ENCODE measurements at places on chromosomes 12 and 14.

DNA sequence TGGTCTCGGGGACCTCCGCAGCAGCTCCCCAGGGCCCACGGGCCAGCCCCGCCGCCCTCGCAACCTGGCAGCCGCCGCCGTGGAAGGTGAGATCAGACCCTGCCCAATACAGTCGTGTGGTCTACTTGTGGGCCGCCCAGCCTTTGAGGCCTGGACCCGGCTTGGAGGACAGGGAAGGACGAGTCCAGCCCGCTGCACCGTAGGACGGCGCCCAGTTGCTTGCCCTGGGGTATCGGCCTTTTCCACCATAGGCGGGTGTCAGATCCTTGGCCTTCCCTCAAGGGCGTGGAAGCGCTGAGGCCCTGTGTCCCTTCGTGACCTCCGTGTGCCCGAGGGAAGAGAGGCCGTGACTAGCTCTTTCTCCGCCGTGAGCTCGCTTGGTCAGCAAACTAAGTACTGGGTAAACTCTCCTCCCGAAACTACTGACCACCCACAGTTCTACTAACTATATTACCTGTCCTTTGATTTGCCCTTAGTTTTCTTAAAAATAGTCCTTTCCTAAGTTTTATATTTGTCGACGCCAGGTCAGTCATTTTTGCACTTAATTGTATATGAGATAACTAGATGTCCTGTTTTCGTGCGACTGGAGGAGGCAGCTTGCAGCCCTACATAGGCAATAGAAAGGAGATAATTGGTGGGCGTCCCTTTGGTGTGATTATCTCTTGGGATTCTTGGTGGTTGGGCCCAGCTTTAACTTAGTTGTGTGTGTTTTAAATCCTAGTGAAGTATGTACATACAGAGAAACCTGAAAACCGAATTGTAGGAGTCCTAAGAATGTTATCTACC lies 757 bp downstream of the SLC25A3 start:
- peak; percentile 21 for DNase-seq

GRCh38 chr12:92721130-92721529 lies 18.3 kb downstream of the PLEKHG7 start:
- DNase-seq: no peak

GRCh38 chr14:71508901-71509300 lies 423.3 kb upstream of the RGS6 start:
- no peak for DNase-seq

DNA sequence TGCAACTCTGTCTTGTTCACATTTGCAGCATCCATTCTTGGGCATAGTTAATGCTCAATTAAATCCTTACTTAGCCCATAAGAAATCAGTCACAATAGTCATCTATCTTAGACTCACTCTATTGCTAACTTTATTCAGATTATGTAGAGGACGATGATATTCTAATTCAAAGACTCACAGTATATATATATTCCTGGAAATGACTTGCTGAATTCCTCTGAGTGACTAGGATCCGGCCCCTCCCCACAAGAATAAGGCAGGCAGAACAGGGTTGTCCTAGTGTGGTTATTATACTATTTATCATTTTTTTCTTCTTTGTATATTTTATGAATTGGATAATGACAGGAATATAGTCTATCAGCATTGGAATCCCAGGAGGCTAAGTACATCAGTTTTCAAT lies 275.1 kb downstream of the TMTC2 start:
- no peak for DNase-seq

DNA sequence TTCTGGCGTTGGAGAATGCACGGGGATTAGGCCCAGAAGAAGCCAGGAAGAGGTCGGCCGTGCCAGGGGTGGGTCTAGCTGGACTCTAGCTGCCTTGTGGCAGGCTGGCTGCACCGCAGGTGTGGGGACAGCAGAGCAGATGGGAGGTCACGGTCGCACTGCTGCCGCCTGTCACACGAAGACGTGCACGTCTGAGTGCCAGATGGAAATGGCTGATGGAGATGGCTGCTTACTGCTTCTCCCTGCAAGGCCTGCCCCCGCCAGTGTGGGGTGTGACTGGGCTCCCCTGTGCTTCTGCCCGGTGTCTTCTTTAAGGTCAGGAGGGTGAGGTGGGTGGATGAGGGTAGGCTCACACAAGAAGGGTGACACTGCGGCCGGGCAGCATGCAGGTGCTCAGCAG lies 79.0 kb downstream of the MOK start:
- no peak for DNase-seq

- DNase-seq: no peak
Measured at GRCh38 chr12:80472911-80473500, 29.0 kb downstream of the PTPRQ start.

GRCh38 chr12:56521590-56522371 lies at the start of gene RBMS2:
TSS of gene RBMS2 (plus strand) at chr12:56521820. CDS start at chr12:56522024, 204 bp downstream.
- DNase-seq: peak; percentile 39

DNA sequence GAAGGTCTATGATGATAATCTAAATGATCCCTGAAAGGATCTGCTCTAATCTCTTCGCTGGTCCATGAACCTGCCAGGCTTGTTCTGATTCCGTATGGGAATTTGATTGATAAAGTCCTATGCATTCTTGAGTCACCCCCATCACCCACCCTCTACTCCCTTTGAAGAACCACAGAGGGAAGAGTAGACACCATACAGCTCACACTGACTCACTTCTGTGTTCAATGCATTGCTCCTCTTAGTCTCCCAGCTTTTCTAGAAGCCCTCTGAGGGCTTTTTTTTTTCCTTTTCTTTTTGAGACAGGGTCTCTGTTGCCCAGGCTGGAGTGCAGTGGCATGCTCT lies 18.5 kb upstream of the GPRC5A start:
- no peak for DNase-seq

DNA sequence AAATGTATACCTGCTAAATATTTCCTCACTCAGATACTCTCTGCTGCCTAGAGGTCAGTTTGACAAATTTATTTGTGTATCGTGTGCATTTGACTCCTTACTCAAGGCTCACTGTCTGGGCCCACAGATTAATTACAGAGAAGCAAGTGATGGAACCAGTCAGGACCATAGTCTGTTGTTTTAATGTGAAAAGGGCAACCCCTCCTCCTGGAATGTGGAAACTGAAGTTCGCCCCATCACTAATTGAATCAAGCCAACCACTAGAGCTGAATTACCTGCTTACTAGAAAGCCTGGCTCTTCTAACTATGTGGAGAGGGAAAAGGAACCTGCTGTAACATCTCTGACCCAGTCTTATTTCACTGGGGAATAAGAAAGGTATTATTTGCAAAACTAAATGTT lies 199.9 kb upstream of the KRR1 start:
- DNase-seq: no peak

DNA sequence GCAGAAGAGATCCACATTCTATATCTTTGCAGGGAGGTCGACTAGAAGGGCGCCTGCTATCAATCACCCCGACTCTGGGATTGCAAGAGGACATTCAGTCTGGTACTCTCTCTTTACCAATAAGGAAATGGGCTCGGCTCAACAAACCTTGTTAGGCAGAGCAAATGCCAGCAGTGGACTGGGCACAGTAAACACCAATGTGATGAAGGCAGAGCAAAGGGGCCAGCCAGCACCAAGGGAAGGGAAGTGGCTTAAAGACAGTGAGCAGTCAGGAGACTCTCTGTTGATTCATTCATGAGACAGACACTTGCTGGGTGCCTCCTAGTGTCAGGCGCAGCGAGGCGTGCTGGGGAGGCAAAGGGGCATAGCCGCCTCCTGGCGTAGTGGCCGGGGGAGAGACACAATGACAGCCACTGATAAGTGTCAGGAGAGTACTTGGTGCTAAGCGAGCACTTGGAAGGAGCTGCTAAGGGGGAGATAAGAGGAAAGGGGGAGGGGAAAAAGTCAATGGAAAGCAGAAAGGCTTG lies 34.1 kb downstream of the TMCC3 start:
- DNase-seq: no peak

DNA sequence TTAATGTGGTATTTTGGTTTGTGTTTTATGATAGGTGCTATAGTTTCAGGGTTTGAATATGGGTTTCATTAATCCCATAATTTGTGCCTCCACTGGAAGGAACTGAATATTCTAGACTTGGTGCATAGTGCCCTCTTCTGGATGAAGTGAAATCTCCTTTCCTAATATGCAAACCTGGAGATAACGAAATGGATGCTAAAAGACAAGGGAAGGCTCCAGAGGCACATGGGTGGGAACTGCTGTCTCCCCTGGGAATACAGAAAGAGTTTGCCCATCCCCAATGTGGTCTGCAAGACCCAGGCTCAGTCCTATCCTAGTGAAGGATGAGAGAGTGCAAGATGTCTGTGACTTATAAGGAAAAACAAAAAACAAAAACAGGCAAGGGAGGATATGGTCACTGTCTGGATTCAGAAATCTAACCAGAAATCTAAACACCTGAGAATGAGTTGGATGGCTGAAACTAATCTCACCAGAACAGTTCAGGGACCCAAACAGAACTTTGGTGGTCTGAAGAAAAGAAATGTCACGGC lies 142.3 kb upstream of the TMPO start:
- peak; percentile 6 for DNase-seq

- no peak for DNase-seq
Measured at GRCh38 chr14:24233538-24233866, 773 bp downstream of the GMPR2 start.

- DNase-seq: no peak
Measured at GRCh38 chr12:47834199-47834903, 14.6 kb upstream of the HDAC7 start.

DNA sequence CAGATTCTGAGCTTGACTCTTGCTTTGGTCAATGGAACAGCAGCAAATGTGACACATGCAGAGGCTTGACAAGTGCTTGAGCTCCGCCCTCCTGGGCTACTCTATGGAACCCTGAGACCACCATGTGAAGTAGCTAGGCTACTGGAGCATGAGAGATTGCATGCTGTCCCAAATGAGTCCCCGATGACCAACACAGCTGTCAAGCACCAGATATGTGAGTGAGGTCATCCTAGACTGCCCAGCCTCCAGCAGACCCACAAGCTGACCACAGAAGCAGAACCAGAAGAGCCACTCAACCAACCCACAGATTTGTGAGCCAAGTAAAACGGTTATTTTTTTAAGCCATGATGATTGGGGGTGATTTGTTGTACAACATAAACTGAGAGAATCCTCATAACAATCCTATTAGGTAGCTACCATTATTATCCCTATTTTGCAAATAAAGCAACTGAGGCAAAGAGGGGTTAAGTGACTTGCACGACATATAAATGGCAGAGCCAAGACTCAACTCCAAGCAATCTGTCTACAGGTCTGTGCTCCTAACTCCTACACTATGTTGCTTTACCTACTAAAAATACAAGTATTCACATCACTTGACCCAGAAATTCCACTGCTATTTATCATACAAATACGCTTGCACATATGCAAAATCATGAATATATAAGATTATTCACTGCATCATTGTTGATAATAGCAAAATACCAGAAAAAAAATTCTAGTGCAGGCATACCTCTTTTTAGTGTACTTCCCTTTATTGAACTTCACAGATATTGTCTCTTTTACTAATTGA lies 136.2 kb downstream of the NDUFA12 start:
- no peak for DNase-seq

DNA sequence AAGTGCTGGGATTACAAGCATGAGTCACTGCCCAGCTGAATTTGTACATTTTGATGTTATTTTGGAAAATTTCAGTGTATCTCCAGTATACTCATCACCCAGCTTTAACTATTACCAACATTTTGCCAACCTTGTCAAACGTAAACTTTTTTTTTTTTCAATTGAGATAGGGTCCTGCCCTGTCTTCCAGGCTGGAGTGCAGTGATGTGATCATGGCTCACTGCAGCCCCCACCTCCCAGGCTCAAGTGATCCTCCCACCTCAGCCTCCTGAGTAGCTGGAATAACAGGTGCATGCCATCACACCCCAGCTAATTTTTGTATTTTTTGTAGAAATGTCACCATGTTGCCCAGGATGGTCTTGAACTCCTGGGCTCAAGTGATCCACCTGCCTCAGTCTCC lies 29.2 kb downstream of the MDM2 start:
- DNase-seq: no peak

GRCh38 chr12:3777206-3777809 lies 24.4 kb upstream of the CRACR2A start:
- peak; percentile 54 for DNase-seq

- no peak for DNase-seq
Measured at GRCh38 chr12:27946421-27946820, 26.1 kb downstream of the PTHLH start.

- no peak for DNase-seq
Measured at GRCh38 chr14:104285508-104285840, 147.1 kb downstream of the KIF26A start.

All from CD4-positive, alpha-beta T cell treated with Interleukin-21 for 1 hour (primary cell).